Dermis microvascular lymphatic vessel endothelial cell (primary cell): ENCODE measurements at places on chromosomes 11 and 22. TPM values are rescaled to one million over a fixed set of nuclear protein-coding genes. Genes with fewer than 3 reads are reported as not detected.

Gene NAV2
- total RNA-seq, result 3.2 and 3.9 TPM in 2 replicates

Gene RAB38
- 1.5 and 2.4 TPM in 2 replicates for total RNA-seq

DNA sequence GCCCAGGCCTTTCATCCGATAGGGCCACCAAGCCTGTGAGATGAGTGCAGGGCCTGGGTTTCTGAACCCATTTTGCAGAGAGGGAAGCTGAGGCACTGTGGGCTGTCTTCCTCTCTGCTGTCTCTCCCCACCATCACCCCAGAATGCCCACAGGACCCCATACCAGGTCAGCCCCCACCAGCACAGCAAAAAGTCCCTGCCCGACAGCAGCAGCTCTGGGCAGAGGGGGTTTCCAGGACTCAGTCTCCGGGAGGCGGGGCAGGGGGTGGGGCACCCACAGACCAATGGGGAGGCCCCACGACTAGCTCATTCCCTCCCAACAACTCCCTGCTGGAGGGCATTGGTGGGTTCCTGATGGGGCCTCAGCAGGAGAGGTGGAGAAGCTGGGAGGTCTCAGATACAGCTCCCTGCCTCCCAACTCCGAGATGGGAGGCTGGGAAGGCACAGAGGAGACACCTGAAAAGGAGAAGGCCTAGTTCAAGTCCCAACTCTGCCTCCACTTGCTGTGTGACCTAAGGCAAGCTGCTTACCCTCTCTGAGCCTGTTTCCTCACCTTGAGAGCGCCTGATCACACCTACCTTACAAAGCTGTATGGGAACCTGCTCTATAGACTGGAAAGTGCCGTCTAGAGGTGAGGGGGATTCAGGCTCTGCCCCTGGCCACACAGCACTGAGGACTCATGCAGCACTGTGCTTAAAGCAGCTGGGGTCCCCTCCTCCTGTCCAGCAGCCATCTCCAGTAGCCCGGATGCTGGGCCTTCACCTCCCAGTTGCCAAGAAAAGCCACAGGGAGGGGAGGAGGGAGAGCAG, 3.5 kb downstream of the CBX7 start:
- peak; percentile 75 for DNase-seq

- DNase-seq, result no peak
Observed at GRCh38 chr11:109734566-109734965, 312.6 kb downstream of the C11orf87 start.

- DNase-seq, result peak; percentile 54
Observed at GRCh38 chr11:68106165-68106940, 14.8 kb downstream of the CHKA start.

GRCh38 chr22:28548406-28548805, 131.2 kb downstream of the TTC28 start:
- DNase-seq, result no peak

GRCh38 chr11:118622376-118623268, 15.2 kb downstream of the PHLDB1 start:
- DNase-seq, result peak; percentile 63
